Activated naive CD8-positive, alpha-beta T cell treated with anti-CD3 and anti-CD28 coated beads, Interleukin-2, amount 50 U/mL, for 16 hours (primary cell): ENCODE measurements at places on chromosomes 12 and 14.

GRCh38 chr12:54463034-54463433, 10.4 kb downstream of the GTSF1 start:
- DNase-seq: no peak

DNA sequence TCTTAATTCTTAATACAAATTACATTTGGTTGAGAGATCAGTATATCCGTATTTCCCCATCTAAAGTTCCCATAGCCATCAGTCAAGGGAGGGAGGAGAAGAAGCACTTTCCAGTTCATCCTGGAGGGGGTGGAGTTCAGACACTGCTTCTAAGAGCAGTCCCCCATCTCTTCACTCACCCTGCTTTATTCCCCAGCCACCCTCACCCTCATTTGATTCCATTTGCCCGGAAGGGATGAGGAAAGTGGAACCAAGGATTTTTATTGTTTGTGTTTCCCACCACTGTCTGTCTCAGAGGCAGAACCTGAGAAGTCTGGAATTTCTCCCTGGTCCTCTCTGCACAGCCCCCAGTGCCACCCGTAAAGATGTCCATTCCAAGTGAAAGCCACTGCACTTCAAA, 134.2 kb upstream of the HIF1A start:
- DNase-seq: no peak

DNA sequence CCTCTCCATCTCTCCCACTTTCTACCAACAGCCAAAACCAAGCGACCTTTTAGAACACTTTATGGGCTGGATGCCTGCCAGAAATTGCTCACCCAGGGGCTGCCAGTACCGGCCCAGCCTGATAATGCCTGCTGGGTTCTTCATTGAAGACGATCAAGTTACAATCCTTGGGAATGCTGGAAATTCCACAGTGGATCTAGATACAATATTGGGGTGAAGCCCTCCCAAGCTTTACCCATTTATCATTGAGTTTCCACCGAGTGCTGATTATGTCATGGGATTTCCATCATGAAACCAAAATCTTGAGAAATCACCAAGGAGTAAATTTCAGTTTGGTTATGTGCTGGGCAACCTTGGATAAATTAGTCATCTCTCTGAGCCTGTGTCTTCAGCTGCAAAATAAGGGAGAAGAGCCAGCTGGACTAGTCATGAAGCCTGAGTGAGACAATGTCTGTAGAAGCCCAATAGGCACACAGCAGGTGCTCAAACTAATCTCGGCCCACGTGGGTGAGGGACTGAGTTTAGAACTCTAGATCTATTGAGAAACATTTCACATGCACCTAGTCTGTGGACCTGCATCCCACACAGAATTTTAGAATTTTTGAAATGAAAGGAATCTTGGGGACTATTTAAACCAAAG, 75.5 kb upstream of the CLMN start:
- DNase-seq: no peak

DNA sequence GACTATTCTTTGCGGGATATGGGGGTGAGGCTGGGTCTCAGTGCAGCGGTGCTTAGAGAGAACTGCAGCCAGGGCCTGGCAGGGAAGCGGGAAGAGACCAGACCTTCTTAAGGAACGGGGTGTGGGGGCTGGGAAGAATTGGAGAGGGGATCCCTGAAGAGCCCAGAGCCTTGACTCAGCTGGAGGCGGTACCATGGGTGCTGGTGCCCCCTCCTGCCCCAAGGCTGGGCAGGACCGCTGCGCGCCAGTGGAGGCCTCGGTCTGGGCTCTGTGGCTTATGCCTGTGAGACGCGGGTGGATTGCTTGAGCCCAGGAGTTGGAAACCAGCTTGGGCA, 1.3 kb upstream of the RNU7-1 start:
- no peak for DNase-seq

GRCh38 chr12:29398495-29398894, 17.5 kb upstream of the ERGIC2 start:
- DNase-seq: no peak

DNA sequence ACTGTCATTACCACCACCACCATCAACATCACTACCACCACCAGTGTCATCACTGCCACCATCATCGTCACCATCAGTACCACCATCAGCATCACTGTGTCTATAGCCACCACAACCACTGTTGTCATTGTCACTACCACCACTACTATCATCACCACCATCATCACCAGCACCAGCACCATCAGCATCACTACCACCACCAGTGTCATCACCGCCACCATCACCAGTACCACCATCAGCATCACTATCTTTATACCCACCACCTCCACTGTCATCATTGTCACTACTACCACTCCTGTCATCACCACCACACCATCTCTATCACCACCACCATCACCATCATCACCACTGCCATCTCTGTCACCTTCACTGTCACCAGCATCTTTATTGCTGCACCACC, 60.6 kb downstream of the BEGAIN start:
- no peak for DNase-seq

DNA sequence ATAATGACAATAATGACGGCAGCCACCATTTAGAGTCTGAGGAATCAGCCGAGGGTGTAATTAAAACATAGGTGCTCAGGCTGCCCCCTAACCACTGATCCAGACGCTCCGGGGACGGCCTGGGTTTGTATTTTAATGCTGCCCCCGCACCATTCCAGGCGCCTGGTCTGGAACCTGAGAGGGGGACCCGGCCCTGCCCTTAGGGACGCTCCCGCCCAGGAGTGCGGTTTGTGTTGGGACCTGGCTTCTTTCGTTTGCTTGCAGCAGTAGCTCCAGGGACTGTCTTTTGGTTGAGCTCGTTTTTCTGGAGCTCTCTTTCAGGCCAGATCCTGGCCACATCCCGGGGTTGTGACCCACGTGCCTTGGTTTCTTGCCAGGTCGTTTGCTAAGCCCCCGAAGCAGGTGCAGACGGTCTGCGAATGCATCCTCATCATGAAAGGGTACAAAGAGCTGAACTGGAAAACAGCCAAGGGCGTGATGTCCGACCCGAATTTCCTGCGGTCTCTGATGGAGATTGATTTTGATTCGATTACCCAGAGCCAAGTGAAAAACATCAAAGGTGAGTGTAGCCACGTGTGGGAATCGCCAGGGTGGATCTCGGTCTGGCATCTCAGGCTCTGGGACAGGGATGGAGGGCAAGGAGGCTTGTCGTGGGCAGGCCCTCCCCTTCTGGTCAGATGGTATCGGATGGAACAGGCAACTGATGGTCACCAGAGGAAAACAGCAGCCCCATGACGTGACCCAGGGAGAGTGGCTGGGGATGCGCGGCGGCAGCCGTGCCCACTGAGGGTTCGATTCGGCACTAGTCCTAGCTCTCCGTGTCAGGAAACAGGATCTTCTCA, 63.5 kb downstream of the CCDC92 start:
- no peak for DNase-seq

DNA sequence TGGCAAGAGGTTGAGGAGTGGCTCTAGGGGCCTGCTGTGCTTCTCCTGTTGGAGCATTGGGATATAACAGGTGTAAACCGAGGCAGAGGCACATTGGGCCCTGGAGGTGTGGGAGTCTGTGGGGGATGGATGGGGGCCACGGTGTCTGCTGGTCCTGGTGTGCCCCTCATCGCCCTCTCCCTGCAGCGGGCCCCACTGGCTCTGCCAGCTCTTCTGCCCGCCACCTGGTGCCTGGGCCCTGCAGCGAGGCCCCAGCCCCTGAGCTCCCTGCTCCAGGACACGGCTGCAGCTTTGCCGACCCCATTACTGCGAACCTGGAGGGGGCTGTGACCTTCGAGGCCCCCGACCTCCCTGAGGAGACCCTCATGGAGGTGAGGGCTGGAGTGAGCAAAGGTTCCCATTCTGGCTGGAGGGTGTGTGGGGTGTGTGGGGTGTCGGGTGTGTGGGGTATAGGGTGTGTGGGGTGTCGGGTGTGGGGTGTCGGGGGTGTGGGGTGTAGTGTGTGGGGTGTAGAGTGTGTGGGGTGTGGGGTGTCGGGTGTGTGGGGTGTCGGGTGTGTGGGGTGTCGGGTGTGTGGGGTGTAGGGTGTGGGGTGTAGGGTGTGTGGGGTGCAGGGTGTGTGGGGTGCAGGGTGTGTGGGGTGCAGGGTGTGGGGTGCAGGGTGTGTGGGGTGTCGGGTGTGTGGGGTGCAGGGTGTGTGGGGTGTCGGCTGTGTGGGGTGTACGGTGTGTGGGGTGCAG, 10.6 kb upstream of the PUS1 start:
- DNase-seq: no peak

GRCh38 chr14:87443787-87444186, 549.2 kb downstream of the GALC start:
- no peak for DNase-seq

GRCh38 chr14:64573109-64573508, 23.3 kb downstream of the PPP1R36 start:
- no peak for DNase-seq

DNA sequence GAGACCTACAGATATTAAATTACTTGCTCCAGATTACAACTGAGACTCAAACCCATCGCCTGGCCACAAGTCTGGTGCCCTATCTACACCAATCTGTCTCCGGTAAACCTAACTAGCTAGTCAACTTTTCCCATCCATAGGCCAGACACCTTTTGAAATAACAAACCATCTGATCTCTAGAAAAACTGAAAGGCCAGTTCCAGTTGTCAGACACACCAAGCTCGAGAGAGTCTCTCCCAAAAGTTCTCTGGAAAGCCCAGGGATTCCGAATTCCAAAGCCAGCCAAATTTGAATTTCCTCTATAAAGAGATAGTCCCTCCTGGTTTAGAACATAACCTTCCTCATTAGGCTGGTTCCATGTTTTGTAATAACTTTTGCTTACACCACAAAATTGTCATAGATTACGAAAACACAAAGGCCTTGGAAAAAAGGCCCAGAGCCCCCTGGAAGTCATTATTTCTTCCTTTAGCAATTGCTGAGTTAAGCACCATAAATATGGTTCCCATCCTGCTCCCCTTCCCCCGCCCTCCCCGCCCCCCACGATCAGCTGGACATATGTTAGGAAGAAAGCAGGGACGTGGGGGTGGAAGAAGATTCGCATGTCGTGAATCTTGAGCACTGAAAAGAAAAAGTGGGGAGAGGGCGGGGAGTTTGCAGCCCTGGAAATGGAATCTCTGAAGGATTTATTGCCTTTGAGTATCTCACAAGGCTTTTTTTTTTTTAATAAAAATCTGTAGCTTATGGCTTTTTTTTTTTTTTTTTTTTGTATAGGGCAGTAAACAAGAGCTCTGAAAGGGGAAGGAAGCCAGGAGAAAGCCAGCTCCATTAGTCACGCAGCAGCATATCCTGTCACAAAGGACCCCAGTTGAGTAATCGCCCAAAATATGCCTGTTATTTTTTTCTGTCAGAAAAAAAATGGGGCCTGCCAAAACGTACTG, 110.4 kb downstream of the ZFP36L1 start:
- no peak for DNase-seq

- DNase-seq: no peak
Measured at GRCh38 chr14:76780875-76781647, 19.8 kb downstream of the VASH1 start.
